ENCODE measurements at places on chromosomes 5 and 9.

- no peak for DNase-seq
Observed at GRCh38 chr5:180142824-180143610, 66.0 kb downstream of the RASGEF1C start.

DNA sequence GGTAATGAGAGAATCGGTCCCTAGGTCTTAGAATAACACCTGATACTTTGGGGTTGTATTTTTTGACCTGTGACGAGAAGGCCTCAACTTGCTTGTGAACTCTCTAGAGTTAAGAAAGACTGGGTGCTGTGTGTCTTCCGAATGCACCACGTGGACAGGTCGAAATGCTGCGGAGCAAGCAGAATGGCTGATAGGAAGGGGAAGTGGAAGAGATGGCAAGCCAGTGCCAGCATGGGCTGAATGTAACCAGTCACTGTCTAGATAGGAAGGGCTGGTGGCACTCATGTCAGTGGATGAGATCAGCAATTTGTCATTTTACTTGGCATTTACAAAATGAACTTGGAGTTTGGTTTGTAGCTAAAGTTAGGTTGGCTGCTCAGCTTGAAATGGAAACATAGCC is 5.6 kb downstream of the OTULINL start:
- no peak for DNase-seq

DNA sequence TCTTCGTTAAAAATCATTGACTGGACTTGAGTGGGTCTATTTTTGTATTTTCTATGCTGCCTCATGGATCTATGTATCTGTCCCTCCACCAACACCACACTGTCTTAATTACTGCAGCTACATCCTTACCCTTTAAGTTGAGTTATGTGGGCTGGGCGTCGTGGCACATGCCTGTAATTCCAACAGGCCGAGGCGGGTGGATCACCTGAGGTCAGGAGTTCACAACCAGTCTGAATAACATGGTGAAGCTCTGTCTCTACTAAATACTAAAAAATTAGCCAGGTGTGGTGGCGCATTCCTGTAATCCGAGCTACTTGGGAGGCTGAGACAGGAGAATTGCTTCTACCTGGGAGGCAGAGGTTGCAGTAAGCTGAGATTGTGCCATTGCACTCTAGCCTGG is 48.2 kb downstream of the XRCC4 start:
- no peak for DNase-seq

DNA sequence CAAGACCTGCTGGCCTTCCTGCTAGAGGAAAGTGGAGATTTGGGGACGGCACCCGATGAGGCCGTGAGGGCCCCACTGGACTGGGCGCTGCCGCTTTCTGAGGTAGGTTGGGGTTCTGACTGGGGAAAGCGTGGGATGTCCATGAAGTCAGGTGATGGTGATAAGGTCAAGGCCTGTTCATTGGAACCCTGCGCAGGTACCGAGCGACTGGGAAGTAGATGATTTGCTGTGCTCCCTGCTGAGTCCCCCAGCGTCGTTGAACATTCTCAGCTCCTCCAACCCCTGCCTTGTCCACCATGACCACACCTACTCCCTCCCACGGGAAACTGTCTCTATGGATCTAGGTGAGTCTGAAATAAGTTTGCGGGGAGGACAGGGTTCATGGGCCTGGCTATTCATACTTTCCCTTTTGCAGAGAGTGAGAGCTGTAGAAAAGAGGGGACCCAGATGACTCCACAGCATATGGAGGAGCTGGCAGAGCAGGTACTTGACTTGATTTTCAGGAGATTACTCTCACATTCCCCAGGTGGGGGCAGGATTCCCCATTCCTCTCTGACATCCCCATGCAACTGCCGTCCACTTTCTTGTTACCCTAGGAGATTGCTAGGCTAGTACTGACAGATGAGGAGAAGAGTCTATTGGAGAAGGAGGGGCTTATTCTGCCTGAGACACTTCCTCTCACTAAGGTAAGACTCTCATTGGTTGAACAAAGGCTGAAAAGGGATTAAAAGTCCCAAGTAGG is 505 bp downstream of the CREB3 start:
- DNase-seq, result peak; percentile 54

GRCh38 chr5:125152044-125152443 is 405.6 kb upstream of the ZNF608 start:
- DNase-seq, result no peak

- no peak for DNase-seq
Observed at GRCh38 chr9:70561786-70562395, 147.4 kb upstream of the KLF9 start.

GRCh38 chr5:144941004-144941403 is 770.3 kb downstream of the KCTD16 start:
- no peak for DNase-seq

GRCh38 chr9:32552172-32552872 is at the start of the genes SMIM27 and TOPORS:
TSS of gene SMIM27 (plus strand) at chr9:32552327. CDS start at chr9:32552435, 108 bp downstream.
TSS of gene TOPORS (minus strand) at chr9:32552586. CDS start at chr9:32552436, 150 bp downstream.
- peak; percentile 96 for DNase-seq

- DNase-seq, result no peak
Observed at GRCh38 chr9:26983340-26983739, 22.1 kb downstream of the LRRC19 start.

Measured in Kasumi-1 (cell line).